Fibroblast of skin of right biceps (primary cell): ENCODE measurements at places on chromosomes 16 and 17.

GRCh38 chr17:59901604-59902003 is 8.7 kb downstream of the RPS6KB1 start:
- DNase-seq, result no peak

DNA sequence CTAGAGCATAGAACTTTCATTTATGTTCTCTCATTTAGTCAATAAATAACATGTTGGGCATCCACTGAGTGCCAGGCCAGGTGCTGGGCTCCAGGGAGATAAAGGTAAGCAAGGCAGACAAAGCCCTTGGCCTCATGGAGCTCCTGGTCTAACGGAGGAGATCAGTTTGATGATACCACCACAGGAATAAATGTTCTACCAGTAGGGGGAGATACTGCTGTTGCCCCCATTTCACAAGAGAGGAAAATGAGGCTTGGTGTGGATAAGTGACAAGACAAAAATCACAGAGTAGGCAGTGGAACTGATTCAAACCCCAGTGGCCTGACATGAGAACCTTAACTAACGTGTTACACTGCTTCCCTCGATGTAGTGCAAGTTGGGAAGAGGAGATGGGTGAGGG is 80.4 kb upstream of the ERCC4 start:
- DNase-seq, result no peak

- DNase-seq, result no peak
Measured at GRCh38 chr16:8554881-8555280, 35.4 kb downstream of the TMEM114 start.

DNA sequence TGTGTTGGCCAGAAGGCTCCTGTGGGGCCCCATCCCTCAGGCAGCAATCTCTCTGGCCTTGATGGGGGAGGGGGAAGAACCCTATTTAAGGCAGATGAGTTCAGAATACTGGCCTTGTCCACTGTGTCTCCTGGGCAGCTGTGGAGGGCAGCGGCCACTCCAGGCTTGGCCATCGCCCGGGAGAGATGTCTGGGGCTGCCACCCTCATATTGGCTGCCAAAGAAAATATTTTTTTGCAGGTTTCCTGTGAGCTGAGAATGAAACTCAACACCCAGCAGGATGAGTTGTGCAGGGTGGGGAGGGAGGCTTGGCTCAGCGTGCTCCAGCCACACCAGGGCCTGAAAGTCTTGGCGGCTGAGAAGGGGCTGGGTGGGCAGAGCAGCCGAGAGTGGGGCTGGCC is 14.4 kb upstream of the TIMP2 start:
- DNase-seq, result peak; percentile 43

- no peak for DNase-seq
Measured at GRCh38 chr16:85738923-85739715, 11.8 kb downstream of the C16orf74 start.

- no peak for DNase-seq
Measured at GRCh38 chr16:47486856-47487255, 25.7 kb downstream of the PHKB start.

- DNase-seq, result no peak
Measured at GRCh38 chr16:72598696-72599095, 426.7 kb upstream of the PMFBP1 start.

- no peak for DNase-seq
Measured at GRCh38 chr17:74386386-74386785, 19.1 kb downstream of the GPR142 start.

- no peak for DNase-seq
Measured at GRCh38 chr16:62829084-62829483, 792.8 kb upstream of the CDH8 start.

- no peak for DNase-seq
Measured at GRCh38 chr16:22358000-22358399, 16.4 kb downstream of the CDR2 start.

DNA sequence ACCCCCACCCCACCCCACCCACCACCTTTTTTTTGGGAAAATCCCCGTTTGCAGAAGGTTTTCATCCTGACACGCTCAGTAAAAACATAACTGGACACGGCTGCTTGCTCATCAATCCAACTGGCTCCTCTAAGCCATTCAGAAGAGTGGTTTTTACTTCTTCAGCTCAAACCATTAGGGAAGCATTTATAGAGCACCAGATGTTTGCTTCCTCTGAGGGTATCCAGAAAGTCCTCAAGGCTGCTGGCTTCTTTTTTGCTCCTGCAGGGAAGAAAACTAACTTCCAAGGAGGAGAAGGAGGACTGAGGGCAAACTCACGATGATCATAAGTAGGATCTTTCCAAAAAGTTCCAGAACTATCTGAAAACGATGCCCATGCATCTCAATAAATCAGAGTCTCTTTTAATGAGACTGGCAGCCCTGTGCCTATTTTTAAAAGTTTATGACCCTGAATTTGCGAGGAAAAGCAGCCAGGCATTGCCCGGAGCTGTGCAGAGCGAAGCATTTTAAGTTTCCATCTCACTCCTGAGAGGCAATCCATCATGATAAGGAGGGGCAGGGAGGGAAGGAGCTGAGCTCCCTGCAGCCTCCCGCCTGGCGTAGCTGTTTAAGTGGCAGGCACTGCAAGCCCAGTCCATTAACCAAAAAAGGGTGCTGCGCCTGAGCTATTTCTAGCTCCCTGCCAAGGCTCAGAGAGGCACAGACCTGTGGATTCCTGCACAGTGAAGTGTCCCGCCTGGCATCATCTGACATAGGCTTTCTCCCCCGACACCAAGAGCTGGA is 146.3 kb upstream of the FOXF1 start:
- DNase-seq, result peak; percentile 37

GRCh38 chr17:51045621-51046020 is 75.0 kb downstream of the SPAG9 start:
- DNase-seq, result peak; percentile 35

- no peak for DNase-seq
Measured at GRCh38 chr16:89110641-89111040, 17.0 kb downstream of the ACSF3 start.

GRCh38 chr17:65473363-65473762 is 88.1 kb downstream of the AXIN2 start:
- DNase-seq, result no peak

GRCh38 chr17:80964859-80965580 is 26.6 kb upstream of the CHMP6 start:
- DNase-seq, result no peak

DNA sequence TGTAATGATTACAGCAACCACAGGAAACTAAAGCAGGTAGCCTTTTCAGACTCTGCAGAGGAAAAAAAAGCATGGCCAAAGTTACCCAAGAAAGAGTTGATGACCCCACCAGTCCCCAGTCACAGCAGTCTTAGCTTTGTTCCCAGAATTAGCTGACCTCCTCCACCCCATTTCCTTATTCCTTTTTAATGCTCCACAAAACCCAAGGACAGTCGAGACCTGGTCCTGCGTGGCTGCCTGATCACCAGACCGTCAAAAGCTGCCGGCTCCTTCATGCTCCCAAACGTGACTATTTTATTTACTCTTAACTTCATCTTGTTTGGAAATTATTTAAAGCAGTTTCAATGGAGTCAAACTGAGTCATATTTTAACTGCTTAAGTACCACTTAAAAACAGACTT is 28.7 kb upstream of the MED9 start:
- DNase-seq, result no peak

- DNase-seq, result no peak
Measured at GRCh38 chr17:1226308-1226707, 43.9 kb upstream of the BHLHA9 start.

- no peak for DNase-seq
Measured at GRCh38 chr17:2594722-2595599, 1.5 kb downstream of the PAFAH1B1 start.

GRCh38 chr17:75910699-75911098 is 6.0 kb upstream of the MRPL38 start:
- no peak for DNase-seq

- peak; percentile 4 for DNase-seq
Measured at GRCh38 chr16:50547340-50548124, 664 bp upstream of the NKD1 start.

GRCh38 chr16:87556941-87557459 is 45.3 kb upstream of the JPH3 start:
- no peak for DNase-seq

GRCh38 chr17:40607641-40608040 is 40.0 kb downstream of the SMARCE1 start:
- DNase-seq, result no peak

GRCh38 chr16:24975428-24975889 is 39.7 kb downstream of the ARHGAP17 start:
- no peak for DNase-seq

- peak; percentile 85 for DNase-seq
Measured at GRCh38 chr16:86665319-86665675, 86.9 kb downstream of the FOXL1 start.

DNA sequence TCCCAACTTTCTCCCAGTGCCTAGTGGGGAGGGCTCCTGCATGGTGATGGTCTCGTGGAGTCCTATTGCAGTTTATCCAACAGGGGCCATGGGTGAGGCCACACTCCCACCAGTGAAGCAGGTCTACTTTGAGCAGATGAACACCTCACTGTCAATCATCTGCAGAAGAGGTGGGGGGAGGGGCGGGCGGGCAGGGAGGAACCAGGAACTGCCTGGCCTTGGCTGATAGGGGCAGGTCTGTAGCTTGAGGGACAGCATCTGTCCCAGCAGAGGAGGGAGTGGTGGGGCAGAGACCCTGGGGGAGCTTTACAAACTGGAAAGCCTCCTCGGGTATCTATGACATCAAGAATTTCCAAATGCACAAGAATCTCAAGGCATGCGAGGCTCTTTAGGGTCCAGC is 58.7 kb upstream of the ZNF423 start:
- no peak for DNase-seq
